ENCODE measurements at places on chromosomes 4 and X.

DNA sequence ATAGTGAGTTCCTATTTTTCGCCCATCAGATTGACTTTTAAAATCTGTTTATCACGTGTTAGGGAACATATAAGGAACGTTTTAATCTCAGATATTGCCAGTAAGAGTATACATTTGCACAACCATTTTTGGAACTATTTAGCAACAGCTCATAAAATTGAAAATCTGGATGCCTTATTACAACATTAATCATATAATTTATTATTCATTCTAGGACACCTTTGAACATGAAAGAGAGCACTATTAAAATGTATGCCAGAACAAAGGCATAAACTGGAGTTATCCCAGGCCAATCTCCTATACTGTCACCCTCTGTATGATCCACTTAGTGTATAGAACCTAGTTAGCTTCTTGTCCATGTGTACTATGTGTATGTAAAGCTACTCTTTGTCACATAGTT lies 579.0 kb upstream of the MAGEB2 start:
- DNase-seq, result no peak

DNA sequence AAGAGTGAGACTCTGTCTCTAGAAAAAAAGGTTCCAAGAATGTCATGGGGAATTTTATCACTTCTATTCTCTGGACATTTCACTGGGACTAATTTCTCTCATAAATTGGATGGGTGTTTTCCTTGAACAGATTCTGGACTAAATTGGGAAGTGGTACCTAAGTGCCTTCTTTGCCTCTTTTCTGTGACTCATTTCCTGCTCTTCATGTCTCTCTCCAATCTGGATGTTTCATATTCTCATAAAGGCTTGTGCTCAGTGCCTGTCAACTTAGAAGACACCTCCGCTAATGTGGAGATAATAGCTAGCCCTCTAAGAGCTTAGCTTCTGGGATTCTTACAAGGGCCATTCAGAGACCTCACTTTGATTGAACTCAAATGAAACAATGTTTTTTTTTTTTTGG lies 38.0 kb upstream of the IGFBP7 start:
- no peak for DNase-seq

DNA sequence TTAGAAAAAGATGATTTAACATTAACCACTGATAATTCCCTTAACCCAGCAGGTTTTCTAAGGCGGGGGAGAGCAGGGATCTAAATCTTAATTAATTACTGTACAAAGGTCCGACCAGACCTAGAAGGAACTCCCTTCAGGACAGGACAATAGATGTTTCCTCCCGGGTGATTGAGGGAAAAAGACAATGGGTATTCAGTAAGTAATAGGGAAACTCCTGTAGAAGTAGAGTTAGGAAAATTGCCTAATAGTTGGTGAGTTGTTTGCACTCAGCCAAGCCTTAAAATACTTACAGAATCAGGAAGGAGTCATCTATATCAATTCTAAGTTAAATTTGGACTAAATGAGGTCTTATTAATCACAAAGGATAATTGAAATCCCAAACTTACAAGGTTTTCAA lies 5.8 kb upstream of the SRD5A3 start:
- no peak for DNase-seq

DNA sequence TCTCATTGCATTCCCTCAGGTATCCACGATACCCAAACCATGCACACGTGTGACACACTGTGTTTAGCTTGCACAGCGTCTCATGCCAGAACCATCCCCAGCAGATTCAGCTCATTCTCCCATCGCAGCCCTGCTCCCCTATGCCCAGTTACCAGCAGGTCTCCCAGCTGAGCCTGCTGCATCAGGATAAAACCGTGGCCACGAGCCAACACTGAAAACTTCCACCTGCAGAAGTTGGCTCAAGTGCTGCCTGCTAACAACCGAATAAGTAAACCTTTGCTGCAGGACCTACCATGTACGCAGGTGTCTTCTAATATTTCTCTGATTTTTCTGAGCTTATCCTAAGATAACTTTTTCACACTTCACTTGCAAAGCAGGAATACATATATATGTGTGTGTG lies 120.4 kb upstream of the STS start:
- DNase-seq, result no peak

DNA sequence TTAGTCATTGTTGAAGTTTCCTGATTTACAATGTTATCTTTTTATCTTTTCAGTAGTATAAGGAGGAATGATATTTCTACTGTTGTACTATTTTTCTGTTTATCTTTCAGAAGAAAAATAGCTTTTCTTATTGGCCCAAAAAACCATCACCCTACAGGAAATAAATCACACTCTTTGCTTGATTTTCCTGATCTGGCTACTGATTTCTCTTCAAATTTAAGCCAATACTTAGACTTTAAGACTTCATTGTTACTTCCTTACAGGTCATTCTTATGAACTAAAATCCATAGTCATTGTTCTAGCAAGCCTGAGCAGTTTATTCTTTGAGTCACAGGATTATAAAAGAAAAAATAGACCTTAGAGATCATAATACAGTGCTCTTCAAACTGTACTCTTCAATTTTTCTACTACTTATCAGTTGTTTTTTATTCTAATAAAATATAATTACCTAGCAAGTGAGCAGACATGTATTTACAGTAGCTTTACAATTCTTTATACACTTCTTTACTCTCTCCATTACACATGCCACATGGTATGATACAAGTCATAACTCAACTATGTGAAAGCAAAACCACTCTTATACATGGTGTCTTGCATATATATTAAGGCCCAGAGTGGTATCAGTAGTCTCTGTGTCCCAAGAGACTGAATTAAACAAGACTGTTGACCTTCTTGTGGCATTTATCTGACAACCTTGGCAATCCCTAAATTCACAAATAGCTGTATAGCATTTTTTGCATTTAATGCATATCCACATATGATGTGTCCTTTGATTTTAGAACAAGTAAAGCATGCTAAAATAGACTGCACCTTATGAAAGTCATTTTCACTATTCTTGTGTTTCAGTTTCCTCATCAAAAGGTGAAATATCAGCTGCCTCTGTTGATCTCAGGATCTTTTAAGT lies 47.9 kb downstream of the TET2 start:
- no peak for DNase-seq

DNA sequence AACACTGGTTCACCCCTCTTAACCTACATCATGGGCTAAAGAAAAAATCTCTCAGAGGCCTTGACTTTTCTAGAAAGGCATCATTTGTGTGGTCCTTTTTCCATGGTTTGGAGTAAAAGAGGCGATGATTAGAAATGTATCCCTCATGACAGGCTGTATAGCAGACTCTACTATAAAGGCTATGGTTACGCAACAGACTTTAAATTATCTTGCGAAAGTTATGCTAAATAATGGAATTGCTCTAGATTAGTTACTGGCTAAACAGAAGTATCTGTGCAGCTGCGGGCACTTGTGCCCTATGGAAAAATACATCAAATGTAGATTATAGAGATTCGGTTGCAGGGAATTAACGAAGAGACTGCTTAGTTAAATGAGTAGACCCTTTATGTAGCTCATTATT lies 101.6 kb downstream of the TMEM47 start:
- DNase-seq, result no peak

DNA sequence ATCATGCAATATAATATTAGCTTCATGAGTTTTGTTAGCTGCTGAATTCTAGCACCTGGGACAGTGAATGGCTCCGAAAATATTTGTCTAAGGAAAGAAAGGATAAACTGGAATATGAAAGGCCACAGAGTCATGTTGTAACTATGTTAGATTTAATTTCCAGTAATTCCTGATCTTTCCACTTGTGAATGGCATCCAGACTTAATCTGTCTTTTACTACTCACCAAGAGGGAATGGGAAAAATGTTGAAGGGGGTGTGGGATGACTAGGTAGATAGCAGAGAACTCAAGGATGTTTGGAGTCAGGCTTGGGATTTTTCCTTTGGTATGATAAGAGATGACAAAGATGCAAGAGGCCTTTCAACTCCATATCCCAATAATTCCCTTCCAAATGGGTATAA lies 9.4 kb downstream of the ADH6 start:
- no peak for DNase-seq

GRCh38 chr4:56261027-56261426 lies 126.3 kb downstream of the AASDH start:
- DNase-seq, result no peak

DNA sequence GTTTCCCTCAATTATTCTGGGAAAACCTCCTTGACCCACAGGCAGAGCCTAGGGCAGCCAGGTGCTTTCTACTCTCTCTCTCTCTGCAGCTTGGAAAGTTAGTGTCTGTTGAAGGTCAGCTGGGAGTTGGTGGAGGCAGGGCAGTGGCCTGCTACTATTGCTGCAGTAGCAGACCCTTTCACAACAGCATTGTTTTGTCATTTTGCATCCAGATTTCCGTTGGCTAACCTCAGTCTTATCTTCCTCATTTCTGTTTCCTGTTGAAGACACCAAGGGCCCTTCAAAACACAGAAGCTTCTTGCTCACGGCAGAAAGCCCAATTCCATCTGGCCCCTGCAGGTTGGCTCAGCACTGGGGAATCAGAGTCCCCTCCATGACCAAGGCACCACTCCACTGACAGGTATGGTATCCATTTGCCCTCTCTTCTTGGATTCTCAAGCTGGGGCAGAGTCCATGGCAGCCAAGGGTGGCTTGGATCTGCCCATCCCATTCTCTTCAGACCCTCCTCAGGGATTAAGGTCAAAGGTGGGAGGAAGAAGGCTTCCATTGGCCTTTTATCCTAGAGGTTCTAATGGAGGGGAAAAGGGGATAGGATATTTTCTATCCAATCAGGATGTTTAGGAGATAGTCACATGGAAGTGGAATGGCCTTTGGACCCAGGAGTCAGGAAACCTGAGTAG lies 24.6 kb downstream of the VSIG4 start:
- DNase-seq, result no peak

- no peak for DNase-seq
Observed at GRCh38 chr4:125283707-125284279, 31.0 kb upstream of the FAT4 start.

GRCh38 chrX:12060489-12061260 lies 77.6 kb upstream of the FRMPD4 start:
- DNase-seq, result no peak

GRCh38 chr4:169530048-169530447 lies 82.3 kb downstream of the NEK1 start:
- no peak for DNase-seq

GRCh38 chr4:40699648-40700047 lies 50.1 kb upstream of the NSUN7 start:
- no peak for DNase-seq

Data from activated gamma-delta T cell treated with Interleukin-2 at 50 U/mL for 16 hours (primary cell).